Lung microvascular endothelial cell (primary cell): ENCODE measurements at places on chromosomes 4 and X. TPM values are rescaled to one million over a fixed set of nuclear protein-coding genes. Genes with fewer than 3 reads are reported as not detected.

Gene HTRA3
- total RNA-seq = 1.2 and 2.6 TPM in 2 replicates

Gene PFKFB1
- under 0.01 TPM in 1 of 2 replicates, not detected in the other for total RNA-seq

GRCh38 chr4:181234951-181235680 lies 1008.1 kb upstream of the TENM3 start:
- DNase-seq = no peak

Gene PABPC1L2A
- not detected in 2 replicates for total RNA-seq

DNA sequence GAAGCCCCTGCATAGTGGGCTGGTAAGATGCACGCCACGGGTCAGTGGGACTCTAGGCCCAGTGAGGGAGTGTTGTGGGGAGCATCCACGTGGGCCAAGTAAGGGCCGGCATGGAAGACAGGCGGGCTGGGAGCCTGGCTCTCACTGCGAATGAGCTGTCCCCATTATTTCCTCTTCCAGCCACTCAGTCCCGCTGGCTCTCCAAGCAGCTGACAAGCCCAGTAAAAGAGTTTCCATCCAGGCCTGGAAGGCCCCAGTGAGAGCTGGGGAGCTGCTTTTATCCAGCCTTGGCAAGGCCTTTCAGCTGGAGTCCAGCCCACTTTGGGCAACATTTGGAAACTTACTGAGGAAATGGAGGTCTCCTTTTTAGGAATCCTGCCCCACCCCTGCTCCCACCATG lies 24.9 kb downstream of the APLN start:
- DNase-seq = no peak

DNA sequence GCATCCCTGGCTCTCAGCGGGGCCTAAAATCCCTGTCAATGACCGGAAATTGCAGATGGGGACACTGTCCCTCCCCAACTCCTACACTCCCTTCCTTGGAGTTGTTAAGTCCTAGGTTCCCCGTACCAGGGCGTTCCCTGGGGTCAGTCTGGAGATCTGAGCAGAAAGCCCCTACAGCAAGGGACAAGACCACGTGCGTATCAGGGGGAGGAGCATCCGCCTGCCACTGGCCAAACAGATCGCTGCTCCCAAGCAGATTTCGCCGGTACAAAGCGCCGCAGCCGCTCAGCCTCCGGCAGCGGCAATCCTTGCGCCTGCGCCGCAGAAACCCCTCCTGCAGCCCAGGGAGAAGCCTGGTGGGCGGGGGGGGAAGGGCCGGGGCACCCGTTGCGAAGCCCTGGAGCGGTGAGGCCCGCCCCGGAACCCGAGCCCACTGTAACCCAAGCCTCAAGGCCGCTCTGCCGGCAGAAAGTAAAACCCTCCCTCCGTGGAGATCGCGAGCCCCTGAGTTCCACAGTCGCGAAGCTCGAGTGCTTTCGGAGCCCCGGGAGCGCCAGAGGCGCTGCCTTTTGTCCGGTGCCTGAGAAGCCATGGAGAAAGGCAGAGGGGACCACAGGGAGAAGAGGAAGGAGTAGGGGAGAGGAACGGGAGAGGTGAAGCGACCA lies 2.7 kb downstream of the CRMP1 start:
- no peak for DNase-seq

GRCh38 chrX:30702736-30703135 lies 49.5 kb downstream of the GK start:
- DNase-seq = no peak

GRCh38 chr4:88674979-88675378 lies 22.6 kb downstream of the NAP1L5 start:
- peak; percentile 17 for DNase-seq

- no peak for DNase-seq
Measured at GRCh38 chr4:117327491-117327890, 242.1 kb upstream of the TRAM1L1 start.

GRCh38 chr4:75146223-75146622 lies 213.3 kb downstream of the PARM1 start:
- DNase-seq = no peak

DNA sequence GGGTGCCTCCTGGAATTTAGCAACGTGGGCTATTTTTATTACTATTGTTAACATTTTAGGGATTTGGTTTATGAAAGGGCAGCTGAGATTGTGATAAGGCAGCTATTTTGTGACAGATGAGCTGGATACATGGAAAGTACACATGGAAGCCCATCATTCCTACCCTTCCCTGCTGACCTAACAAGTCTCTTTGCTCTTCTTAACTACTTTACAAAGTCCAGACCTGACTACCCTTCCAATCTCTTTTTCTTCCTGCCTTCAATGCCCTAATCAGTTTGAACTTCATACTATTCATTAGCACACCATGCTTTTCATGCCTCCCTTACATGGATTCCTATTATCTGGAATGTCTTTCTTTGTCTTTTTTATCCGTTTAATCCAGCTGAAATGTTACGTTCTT lies 9.4 kb upstream of the AFP start:
- no peak for DNase-seq

Gene PPARGC1A
- 0.22 and 9.5 TPM in 2 replicates for total RNA-seq

Gene HHIP
- total RNA-seq = 59.1 and 154 TPM in 2 replicates

- DNase-seq = no peak
Measured at GRCh38 chr4:184273166-184274147, 55.8 kb upstream of the ENPP6 start.
